ENCODE measurements at places on chromosomes 5 and 9. TPM values are rescaled to one million over a fixed set of nuclear protein-coding genes. Genes with fewer than 3 reads are reported as not detected.
A peak's percentile ranks its signal among the peaks of the same experiment; 100 is the strongest.

TNC gene
- 3.1 TPM for total RNA-seq

PPP3R2 gene
- total RNA-seq, result not detected

- no peaks in the 10 kb centered on the region for H3K4me1 ChIP-seq
- no peaks in the 10 kb centered on the region for H3K27me3 ChIP-seq
- no peak overlapping the region for H3K27ac ChIP-seq
- DNase-seq, result no peak
- H3K4me3 ChIP-seq, result no peak overlapping the region
These were observed 614.3 kb downstream of the ACTL7B start for GRCh38 chr9:108241384-108242073.

CRAT gene
- total RNA-seq, result 21.4 TPM

ANKRD20A1 gene
- 3.0 TPM for total RNA-seq

GRCh38 chr5:140628711-140629110, 4.3 kb downstream of the CD14 start:
- H3K27me3 ChIP-seq, result peaks cover 26% of the 10 kb centered on the region
- no peak overlapping the region for H3K27ac ChIP-seq
- no peak overlapping the region for H3K4me3 ChIP-seq
- H3K4me1 ChIP-seq, result peaks cover 19% of the 10 kb centered on the region
- H3K36me3 ChIP-seq, result peaks cover 9% of the 10 kb centered on the region
- DNase-seq, result no peak

OCLN gene
- 0.62 TPM for total RNA-seq

- peaks cover 14% of the 10 kb centered on the region for H3K4me1 ChIP-seq
- no peak overlapping the region for H3K27ac ChIP-seq
- no peaks in the 10 kb centered on the region for H3K27me3 ChIP-seq
- H3K4me3 ChIP-seq, result no peak overlapping the region
These were observed 12.3 kb downstream of the PHF19 start for GRCh38 chr9:120864719-120865118.

NOXA1 gene
- total RNA-seq, result 1.8 TPM

DNA sequence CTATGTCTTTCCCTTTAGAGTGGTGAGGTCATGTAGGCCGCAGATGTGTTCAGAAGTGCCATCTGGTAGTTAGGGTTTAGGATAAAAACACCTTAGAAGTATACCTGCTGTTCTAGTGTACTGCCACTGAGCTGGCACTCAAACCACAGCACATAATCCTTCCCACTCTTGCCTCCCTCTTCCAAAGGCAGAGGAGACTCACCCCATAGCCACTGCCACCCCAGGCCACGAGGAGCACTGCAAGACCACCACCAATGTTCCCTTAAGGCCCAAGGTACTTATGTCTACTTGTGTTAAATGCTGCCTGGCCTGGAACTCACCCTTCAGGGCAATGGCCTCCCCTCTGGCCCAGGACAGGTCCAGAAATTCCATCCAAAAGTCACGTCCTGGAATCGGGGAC, 379.5 kb upstream of the EDIL3 start:
- H3K27me3 ChIP-seq, result no peaks in the 10 kb centered on the region
- H3K36me3 ChIP-seq, result no peaks in the 10 kb centered on the region
- H3K4me3 ChIP-seq, result no peak overlapping the region
- H3K4me1 ChIP-seq, result no peaks in the 10 kb centered on the region
- H3K27ac ChIP-seq, result no peak overlapping the region
- DNase-seq, result no peak

PCDHA6 gene
- not detected for total RNA-seq

DNA sequence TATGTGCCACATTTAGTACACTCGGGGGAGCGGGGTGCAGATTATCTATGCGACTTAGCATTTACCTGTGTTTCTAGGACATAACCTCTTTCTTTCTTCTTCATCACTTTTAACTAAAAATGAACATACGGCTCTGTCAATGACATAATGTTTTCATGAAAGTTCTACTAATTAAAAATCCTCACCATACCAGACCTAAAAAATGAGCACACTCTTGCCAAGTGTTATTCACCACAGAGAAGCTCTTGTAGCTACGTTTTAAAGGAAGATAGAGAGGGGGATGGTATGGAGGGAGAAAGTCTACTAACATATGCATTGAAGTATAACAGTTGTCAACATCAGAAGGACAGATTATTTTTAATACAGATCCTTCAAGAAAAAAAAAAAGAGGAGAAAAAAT, 1.6 kb downstream of the CDH10 start:
- H3K36me3 ChIP-seq, result no peaks in the 10 kb centered on the region
- no peak for DNase-seq
- no peak overlapping the region for H3K27ac ChIP-seq
- no peaks in the 10 kb centered on the region for H3K27me3 ChIP-seq
- no peaks in the 10 kb centered on the region for H3K4me1 ChIP-seq

GRCh38 chr9:72043576-72043975, 16.8 kb downstream of the C9orf57 start:
- peaks cover 12% of the 10 kb centered on the region for H3K27me3 ChIP-seq
- no peaks in the 10 kb centered on the region for H3K36me3 ChIP-seq
- H3K4me3 ChIP-seq, result no peak overlapping the region
- H3K27ac ChIP-seq, result no peak overlapping the region
- H3K4me1 ChIP-seq, result peaks cover 8% of the 10 kb centered on the region

RASGEF1C gene
- total RNA-seq, result not detected

TARS1 gene
- total RNA-seq, result 380 TPM

GRCh38 chr5:58505971-58506640, 14.9 kb downstream of the GAPT start:
- H3K27ac ChIP-seq, result no peak overlapping the region
- H3K36me3 ChIP-seq, result no peaks in the 10 kb centered on the region
- H3K4me1 ChIP-seq, result no peaks in the 10 kb centered on the region

- H3K4me1 ChIP-seq, result peaks cover 43% of the 10 kb centered on the region
- DNase-seq, result no peak
- H3K27ac ChIP-seq, result no peak overlapping the region
- H3K27me3 ChIP-seq, result peaks cover 11% of the 10 kb centered on the region
These were observed 1.8 kb downstream of the MVB12B start for GRCh38 chr9:126328407-126328806.

SLC12A7 gene
- total RNA-seq, result 29.0 TPM

GRCh38 chr5:67246108-67246507, 49.5 kb upstream of the CD180 start:
- H3K27ac ChIP-seq, result no peak overlapping the region
- peaks cover 8% of the 10 kb centered on the region for H3K4me1 ChIP-seq
- no peaks in the 10 kb centered on the region for H3K36me3 ChIP-seq
- no peak overlapping the region for H3K4me3 ChIP-seq
- no peak for DNase-seq

CDH9 gene
- total RNA-seq, result not detected

DNA sequence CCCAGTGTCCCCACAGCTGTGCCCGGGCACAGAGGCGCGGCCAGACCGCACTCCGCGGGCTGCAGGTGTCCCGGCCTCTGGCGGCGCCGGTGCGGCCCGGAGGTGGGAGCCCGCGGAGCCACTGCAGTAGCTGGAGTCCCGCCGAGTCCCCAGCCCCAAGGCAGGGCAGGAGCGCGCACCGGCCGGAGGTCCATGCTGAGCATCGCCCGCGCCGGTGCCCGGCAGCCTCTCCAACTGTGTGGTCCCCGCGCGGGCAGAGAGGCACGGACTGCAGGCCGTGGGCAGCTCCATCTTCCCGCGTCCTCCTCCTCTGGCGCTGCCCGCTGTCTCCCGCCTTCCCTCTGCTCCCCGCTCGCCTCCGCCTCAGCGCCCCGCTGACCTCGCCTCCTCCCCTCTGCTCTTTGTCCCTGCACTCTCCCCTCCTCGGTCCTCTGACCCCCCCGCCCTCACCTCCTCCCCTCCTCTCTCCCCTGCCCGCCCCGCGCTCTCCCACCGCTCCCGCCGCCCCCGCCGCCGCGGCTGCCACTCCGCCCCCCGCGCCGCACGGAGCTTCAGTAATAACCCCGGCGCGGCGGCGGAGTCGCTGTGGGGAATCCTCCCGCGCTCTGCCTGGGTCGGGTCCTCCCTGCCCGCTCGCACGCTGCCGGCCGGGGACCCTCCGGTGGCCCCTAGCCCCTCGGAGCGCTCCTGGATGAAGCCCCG, at the start of gene ADAMTS16:
Gene ADAMTS16, plus strand, starts transcription at position 554 of the 702 bp plus-strand sequence. Its CDS starts 138 bp downstream, at position 692.
- H3K36me3 ChIP-seq, result no peaks in the 10 kb centered on the region
- H3K4me3 ChIP-seq, result peak within 1 kb of the TSS; percentile 66
- peaks cover 28% of the 10 kb centered on the region for H3K27me3 ChIP-seq

DNA sequence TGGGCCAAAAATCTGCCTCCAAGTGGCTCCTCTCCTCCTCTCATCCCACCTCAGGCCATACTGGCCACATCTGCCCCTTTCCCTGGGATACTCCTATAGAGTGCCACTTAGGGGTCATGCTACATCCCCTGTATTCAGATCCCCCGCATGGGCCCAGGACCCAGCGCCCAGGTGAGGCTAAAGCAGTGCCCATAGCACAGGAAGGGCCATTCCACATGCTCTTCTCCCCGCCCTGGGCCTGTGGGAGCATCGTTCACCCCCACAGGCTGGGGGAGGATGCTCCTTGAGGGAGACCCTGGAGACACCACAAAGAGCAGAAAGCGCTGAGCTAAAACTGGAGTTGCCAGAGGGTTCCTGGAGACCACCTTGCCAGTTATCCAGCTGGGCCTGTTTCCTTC, 52.5 kb upstream of the SLC25A51 start:
- no peak for DNase-seq
- no peaks in the 10 kb centered on the region for H3K27me3 ChIP-seq
- no peak overlapping the region for H3K4me3 ChIP-seq

ZFP2 gene
- 0.58 TPM for total RNA-seq

- no peaks in the 10 kb centered on the region for H3K27me3 ChIP-seq
- no peak overlapping the region for H3K27ac ChIP-seq
- H3K4me1 ChIP-seq, result no peaks in the 10 kb centered on the region
- no peak overlapping the region for H3K4me3 ChIP-seq
- no peak for DNase-seq
- no peaks in the 10 kb centered on the region for H3K36me3 ChIP-seq
These were observed 15.6 kb upstream of the COL5A1 start for GRCh38 chr9:134626069-134626423.

DNA sequence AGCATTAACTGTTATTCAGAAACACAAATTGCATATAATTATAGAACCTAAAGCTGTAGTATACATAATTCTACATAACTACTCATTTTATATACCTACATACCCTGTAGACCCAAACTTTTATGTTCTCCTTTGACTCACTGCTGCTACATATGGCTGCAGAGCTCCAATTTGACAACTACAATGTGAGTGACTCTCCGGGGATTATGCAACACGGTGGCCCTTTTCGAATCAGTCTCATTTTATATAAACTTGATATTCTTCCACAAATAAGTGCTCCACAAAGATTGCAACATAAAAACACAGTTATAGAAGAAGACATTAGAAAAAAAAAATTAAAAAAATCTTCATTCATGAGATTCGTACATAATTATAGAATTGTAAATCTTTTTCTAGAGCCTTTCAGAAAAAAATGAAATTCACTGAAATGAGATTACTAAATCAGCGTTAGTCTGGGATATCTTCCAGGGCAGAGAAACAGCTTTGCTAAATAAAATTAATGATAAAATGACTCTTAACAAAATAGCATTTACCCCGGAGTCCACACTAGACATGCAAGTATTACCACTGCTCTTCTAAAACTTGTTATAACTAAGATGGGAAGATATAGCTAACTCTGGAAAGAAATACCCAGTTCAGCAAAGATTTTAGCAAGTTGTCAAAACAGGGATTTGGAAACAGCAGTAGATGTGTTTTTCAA, 52.6 kb downstream of the SRFBP1 start:
- no peak overlapping the region for H3K27ac ChIP-seq
- no peak overlapping the region for H3K4me3 ChIP-seq
- H3K27me3 ChIP-seq, result no peaks in the 10 kb centered on the region
- no peak for DNase-seq
- no peaks in the 10 kb centered on the region for H3K36me3 ChIP-seq

HMCN2 gene
- total RNA-seq, result 0.17 TPM

CLIC3 gene
- total RNA-seq, result 0.43 TPM

DNA sequence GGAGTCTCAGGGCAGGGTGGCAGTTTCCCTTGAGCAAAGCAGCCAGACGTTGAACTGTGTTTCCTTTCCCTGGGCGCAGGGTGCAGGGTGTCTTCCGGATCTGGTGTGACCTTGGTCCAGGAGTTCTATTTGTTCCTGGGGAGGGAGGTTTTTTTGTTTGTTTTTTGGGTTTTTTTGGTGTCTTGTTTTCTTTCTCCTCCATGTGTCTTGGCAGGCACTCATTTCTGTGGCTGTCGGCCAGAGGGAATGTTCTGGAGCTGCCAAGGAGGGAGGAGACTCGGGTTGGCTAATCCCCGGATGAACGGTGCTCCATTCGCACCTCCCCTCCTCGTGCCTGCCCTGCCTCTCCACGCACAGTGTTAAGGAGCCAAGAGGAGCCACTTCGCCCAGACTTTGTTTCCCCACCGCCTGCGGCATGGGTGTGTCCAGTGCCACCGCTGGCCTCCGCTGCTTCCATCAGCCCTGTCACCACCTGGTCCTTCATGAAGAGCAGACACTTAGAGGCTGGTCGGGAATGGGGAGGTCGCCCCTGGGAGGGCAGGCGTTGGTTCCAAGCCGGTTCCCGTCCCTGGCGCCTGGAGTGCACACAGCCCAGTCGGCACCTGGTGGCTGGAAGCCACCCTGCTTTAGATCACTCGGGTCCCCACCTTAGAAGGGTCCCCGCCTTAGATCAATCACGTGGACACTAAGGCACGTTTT, 3.5 kb upstream of the PHYHD1 start:
- H3K4me1 ChIP-seq, result peaks cover 25% of the 10 kb centered on the region
- no peak overlapping the region for H3K27ac ChIP-seq
- no peaks in the 10 kb centered on the region for H3K27me3 ChIP-seq
- no peak for DNase-seq
- peaks cover 1% of the 10 kb centered on the region for H3K36me3 ChIP-seq

- peaks cover 3% of the 10 kb centered on the region for H3K4me1 ChIP-seq
- no peaks in the 10 kb centered on the region for H3K27me3 ChIP-seq
- H3K27ac ChIP-seq, result no peak overlapping the region
- H3K4me3 ChIP-seq, result no peak overlapping the region
- H3K36me3 ChIP-seq, result peaks cover 4% of the 10 kb centered on the region
These were observed 43.1 kb downstream of the PTCD2 start for GRCh38 chr5:72363166-72363802.

GRCh38 chr5:172984244-172984953, 828 bp downstream of the ATP6V0E1 start:
- H3K4me1 ChIP-seq, result peaks cover 41% of the 10 kb centered on the region
- peaks cover 4% of the 10 kb centered on the region for H3K36me3 ChIP-seq
- H3K27ac ChIP-seq, result peak overlapping the region; percentile 97
- H3K4me3 ChIP-seq, result peak overlapping the region; percentile 84
- H3K27me3 ChIP-seq, result no peaks in the 10 kb centered on the region

IFNA2 gene
- total RNA-seq, result not detected

DNA sequence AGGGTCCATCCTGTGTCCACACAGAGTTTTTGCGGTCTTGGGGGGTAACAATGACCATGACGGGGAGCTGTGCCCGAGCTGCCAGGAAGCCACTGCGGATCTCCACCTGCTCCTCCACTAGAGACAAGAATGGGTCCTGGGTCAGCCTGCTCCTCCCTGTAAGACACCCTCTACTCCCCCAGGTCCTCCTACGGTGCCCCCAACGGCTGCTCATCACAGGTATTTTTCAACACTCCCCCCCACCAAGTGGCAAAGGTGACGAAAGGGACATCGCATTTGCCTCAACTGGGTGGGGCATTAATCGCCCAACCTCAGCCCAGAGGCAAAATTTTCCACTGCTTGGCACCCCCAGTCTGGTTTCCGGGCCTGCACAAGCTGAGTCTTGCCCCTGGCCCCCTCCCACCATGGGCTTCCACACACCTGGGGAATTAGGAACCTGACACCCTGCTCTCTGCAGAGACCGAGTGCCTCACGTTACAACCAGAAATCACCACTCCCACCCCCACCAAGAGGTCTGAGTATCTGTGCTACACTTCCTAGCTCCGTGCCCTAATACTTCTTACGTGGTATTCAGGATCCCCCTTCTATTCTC, 9.6 kb downstream of the NOL6 start:
- H3K4me3 ChIP-seq, result no peak overlapping the region
- no peak for DNase-seq
- no peak overlapping the region for H3K27ac ChIP-seq
- no peaks in the 10 kb centered on the region for H3K27me3 ChIP-seq

Data from activated T-cell treated with anti-CD3 and anti-CD28 coated beads, Interleukin-2, amount 50 U/mL, for 72 hours (primary cell).